Activated naive CD4-positive, alpha-beta T cell treated with Interleukin-2 at 50 U/mL for 16 hours (primary cell): ENCODE measurements at places on chromosomes 4 and X.

GRCh38 chrX:137563681-137564651 is 2.0 kb upstream of the ZIC3 start:
- DNase-seq, result no peak

DNA sequence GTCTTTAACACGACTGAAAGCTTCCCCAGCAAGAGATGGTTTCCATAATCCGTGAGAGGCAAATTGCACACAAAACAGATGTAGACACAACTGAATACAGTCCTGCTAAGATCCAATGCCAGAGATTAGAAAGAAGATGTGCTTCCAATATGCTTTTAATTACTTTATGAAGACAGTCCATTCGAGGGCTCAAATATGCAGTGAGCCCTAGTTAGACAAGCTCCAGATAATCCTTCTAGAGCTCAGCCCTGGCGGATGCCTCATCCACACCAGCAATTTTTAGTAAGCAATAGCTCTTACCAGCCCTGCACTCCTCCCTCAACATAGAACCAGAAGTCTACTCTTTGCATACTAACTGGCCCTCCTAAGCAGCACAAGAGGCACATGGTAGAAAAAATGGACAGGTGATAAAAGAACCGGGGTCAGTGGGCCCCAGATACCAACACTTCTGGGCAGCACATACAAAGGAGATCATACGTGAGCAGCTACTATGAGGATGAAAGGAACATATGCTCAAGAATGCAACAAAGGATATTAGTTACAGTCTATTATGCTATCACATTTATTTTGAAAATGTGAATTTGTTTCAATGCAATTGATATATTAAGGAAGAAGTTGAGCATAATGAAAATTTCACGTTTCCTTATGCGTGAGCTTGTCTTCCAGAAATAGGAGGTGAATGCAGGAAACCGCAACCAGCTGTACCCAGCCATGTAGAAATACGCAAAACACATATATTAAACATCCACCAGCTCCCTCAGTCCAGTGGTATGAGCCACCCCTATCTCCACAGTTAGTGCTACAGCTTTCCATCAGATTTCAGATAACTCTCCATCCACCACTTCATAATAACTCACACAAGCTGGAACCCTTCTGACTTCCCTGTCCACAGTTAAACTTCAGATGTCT is 34.3 kb downstream of the GPC4 start:
- no peak for DNase-seq

DNA sequence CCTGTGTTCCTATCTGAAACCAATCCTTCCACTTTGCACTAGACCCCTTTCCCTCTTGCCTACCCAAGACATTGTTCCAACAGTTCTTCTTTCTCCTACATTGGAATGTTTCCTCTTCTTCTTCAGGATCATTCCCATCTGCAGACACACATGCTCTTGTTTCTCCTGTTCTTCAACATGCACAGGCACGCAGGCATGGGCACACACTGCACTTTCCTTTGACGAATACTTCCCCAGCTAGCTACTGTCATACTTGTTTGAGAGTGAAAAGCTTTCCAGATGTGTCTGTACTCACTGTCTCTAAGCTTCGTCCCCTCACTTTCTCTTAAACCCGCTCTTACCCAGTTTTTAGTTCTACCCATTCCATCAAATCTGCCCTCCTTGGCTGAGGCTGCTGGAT is 31.8 kb upstream of the ERVMER34-1 start:
- DNase-seq, result no peak

GRCh38 chrX:129041319-129041718 is 482.0 kb downstream of the SMARCA1 start:
- no peak for DNase-seq

DNA sequence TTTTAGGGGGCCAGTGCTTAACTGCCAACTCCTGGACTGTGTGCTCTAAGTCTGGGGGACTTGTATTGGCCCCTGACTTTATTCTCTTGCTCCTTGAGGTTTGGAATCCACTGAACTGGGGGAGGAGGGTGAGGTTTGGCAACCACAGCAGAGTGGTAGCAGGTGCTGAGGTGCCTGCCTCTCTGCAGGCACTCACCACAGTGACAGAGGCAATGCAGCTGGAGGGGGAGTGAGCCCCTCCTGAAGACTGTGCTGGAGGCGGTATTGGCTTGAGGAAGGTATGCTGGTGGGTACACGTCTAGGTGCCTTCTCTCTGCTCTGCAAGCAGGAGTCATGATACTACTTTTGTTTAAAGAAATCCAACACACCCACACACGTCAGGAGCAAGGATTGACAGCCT is 24.6 kb downstream of the CFAP299 start:
- DNase-seq, result no peak

DNA sequence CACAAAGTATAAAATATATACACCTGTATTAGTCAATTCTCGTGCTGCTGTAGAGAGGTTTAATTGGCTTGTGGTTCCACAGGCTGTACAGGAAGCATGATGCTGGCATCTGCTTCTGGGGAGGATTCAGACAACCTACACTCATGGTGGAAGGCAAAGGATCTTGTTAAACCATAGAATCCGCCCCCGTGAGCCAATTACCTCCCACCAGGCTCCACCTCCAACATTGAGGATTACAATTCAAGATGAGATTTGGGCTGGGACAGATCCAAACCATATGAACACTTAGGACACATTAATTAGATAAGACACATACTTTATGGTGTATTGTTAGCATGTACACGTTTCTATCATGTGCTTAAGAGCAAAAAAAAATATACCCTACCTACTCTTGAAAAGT is 22.1 kb upstream of the SORBS2 start:
- DNase-seq, result no peak

GRCh38 chrX:153959649-153960048 is 12.0 kb downstream of the HCFC1 start:
- DNase-seq, result no peak

GRCh38 chr4:4859325-4859798 is at the start of gene MSX1:
MSX1 (plus strand) TSS chr4:4859665; CDS start chr4:4859900, 235 bp downstream.
- peak; percentile 48 for DNase-seq

DNA sequence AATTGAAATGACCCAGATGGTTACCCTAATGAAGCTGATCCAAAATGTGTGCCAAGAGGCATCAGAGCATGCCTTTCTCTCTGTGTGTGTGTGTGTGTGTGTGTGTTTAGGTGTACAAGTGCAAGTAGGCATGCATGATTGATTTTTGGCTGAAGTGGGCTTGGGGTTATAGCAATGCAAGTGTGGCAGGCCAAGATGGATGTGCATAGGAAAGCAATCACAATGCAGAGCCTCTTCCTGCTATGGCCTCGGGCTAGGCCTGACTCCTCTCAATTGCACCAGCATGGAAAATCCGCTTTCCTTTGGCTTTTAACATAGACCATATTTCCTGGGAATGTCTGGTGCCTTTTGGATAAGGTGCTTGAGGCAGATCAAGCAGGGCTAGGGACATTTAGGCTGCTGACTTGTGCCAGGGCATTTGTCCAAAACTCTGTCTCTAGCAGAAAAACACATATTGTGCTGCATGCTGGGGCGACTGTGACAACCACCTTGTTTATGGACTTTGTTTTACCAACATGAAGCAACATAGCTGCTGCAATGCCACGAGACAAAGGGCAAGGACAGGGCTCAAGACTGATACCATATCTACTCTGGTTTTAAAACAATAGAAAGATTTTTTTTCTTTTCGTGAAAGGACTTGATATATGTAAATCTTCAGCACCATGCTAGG is 395.7 kb downstream of the RAPGEF2 start:
- no peak for DNase-seq

DNA sequence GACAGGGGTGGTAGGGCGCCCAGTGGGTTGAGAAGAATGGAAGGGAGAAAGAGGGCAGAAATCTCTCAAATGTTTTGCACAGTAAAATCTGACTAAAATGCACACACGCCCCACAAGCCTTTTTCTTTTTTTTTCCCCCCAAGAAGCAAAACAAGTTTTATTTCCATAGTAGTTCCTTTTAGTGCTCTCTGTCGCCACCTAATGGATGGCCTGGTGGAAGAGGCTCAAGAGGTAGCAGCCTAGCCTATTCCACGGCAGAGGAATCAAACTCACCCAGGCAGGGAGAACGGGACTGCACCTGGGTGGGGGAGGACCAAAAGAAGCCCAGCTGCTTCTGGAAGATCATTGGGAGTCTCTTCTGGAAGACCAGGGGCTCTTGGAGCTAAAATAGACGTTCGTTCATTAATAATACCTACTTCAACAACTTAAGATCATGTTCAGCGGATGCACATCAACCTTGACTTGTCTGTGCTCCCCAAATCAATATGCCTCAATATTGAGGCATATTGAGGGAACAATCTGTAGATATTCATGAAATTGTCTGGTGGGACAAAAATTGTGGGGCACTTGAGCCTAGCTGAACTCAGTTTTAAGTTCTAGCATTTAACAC is 31.6 kb upstream of the IRAK1 start:
- DNase-seq, result peak; percentile 68

DNA sequence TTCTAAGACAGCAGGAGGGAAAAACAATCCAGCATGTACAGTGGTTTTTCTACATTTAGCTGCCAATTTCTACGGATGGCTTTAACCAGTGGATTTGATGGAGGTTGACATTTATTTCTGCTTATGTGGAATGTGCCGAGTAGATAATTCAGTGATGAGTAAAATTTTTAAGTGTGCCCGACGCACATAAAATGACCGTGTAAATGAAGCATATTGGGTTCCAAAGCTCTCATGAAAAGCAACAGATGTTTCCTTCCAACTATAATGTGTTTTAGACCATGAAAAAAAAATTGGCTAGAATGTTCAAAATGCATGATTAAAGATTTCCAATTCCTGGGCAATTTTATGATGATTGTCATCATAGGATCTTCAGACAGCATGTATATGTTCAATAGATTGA is 14.1 kb downstream of the INPP4B start:
- no peak for DNase-seq

GRCh38 chr4:77201343-77201742 is 44.3 kb downstream of the CCNG2 start:
- no peak for DNase-seq

DNA sequence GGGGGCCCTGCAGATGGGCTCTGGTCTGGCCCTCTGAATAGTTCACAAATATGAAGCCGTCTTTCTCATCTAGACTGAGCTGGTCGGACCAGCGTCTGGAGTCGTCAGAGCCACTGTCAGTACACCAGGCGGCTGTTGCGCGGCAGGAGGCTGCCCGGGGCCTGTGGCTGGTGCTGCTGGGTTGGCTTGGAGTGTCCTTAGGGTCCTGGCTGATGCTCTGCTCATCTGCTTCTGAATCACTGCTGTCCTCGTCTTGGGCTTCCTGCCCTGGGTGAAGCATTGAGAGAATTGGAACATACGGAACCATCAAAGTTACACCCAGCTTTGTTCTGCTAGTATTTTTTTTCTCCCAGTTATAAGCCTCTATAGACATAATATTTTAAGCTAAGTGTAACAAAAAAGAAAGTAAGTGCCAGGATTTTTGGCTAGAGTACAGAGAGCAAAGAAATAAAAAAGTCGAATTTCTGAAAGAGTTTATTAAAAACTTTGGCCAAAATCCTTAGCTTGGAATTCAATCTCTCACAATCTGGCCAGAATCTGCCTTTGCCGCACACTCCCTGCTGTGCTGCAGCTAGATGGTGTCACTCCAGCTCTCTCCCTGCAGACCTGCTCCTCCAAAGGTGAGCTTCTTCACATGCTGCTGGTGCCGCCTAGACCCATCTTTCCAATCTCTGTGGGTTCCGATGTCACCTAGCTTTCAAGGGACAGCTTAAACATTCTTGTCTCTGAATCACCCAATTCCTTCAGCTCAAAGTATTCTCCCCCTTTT is 96.2 kb downstream of the CDS1 start:
- DNase-seq, result no peak

- DNase-seq, result no peak
Observed at GRCh38 chrX:133910539-133910938, 74.9 kb downstream of the GPC3 start.

GRCh38 chr4:24164054-24164693 is 274.3 kb upstream of the PPARGC1A start:
- DNase-seq, result no peak

DNA sequence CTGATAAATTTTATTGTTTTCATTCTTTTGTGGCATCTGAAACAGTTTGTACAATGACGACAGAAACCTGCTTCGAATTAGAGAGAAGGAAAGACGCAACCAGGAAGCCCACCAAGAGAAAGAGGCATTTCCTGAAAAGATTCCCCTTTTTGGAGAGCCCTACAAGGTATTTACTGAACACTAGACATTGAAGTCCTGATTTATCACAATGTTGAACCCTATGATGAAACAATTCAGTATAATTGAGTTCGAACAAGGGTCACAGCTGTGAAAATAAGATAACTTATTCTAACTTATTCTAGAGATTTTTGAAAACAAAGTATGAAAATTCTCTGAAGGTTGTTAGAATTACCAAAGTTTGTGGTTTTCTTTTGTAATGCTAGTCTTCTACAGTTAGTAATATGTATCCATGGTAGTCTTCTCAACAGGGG is 111.3 kb downstream of the AFF1 start:
- no peak for DNase-seq

GRCh38 chr4:82462415-82462831 is 32.0 kb downstream of the ENOPH1 start:
- DNase-seq, result peak; percentile 82

GRCh38 chr4:67700116-67700737 is 728 bp downstream of the UBA6 start:
- no peak for DNase-seq

DNA sequence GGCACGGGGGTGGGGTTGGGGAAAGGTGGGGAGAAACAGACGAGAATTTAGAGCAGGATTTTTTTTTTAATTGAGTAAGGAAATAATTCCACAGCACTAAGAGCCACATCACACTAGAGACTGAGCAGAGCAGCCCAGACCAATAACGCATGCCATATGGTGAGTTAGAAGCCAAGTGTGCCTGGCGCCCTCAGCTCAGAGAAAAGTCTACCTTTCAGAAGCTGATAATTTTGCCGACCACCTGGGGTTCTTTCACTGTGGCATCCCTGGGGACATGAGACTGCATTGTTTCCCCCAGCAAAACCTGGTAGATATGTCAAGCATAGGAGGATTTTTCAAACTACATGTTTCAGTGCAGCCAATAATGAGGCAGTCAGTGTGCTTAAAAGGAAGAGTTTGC is 516.8 kb downstream of the SMARCA1 start:
- DNase-seq, result no peak

DNA sequence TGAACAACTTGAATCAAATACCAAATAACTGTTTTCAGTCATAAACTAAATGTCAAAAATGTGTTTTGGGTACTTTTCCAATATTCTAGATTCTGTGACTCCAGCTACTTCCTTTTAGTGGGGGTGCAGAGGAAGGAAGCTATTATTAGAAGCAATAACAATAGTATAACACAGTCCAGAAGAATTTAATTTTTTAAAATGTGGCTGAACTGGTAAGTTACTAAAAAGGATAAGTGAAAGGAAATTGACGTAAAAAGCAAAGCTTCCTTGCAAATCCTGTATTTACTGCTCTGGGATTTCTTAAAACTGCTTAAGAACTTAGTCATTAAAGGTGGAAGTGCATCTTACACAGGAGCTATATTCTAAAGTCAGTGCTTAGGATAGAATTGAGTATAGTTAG is 53.2 kb downstream of the MOSPD2 start:
- no peak for DNase-seq

- DNase-seq, result no peak
Observed at GRCh38 chr4:140069066-140069465, 84.9 kb downstream of the MAML3 start.
